NCI-H1417 treated with DMSO at 0.1 percent for 48 hours (cell line): ENCODE measurements at places on chromosomes 4 and X.

- DNase-seq: no peak
Observed at GRCh38 chr4:90280954-90281353, 153.8 kb downstream of the CCSER1 start.

DNA sequence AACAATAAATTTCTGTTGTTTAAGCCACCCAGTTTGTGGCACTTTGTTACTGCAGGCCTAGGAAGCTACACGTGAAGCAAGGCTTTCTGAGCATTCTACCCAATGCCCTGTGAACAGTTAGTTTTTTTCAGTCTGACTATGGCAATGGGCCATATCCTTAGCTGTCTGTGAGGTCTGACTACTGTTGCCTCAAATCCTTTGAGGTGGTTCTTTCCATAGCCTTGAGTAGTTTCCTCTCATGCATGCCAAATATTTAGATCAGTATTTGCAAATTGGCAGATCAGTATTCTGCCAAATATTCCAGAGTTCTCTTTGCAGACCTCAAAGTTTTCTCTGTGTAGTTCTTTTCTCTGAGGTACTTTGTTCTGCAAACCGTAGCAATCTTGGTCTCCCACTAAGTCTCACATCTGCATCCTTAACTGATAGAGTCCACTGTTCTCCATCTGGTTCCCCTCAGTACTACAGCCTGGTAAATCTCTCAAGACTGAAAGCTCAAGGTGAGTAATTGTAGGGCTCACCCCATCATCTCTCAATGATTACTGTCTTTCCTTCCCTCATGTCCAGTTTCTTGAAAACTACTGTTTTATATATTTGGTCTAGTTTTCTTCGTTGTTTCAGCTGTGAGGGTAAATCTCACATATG, 984.9 kb upstream of the INTU start:
- DNase-seq: no peak

DNA sequence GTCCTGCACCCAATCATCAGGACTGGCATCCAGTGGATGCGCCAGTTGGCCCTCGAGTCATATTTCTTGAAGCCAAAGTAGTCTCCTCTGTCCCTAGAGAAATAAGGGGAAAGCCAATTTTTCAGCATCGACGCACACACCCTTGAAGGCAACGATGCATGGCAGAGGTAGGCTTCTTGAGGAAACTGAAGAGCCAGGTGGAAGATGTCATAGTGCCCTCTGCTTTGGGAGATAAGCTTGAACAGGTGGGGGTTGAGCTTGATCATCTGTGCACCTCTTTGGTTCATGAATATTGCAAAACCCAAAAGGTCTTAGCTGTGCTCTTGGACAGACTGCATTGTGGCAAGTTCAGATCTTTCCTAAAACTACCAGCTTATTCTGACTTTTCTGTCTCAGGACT, 34.6 kb upstream of the WDR1 start:
- DNase-seq: no peak

DNA sequence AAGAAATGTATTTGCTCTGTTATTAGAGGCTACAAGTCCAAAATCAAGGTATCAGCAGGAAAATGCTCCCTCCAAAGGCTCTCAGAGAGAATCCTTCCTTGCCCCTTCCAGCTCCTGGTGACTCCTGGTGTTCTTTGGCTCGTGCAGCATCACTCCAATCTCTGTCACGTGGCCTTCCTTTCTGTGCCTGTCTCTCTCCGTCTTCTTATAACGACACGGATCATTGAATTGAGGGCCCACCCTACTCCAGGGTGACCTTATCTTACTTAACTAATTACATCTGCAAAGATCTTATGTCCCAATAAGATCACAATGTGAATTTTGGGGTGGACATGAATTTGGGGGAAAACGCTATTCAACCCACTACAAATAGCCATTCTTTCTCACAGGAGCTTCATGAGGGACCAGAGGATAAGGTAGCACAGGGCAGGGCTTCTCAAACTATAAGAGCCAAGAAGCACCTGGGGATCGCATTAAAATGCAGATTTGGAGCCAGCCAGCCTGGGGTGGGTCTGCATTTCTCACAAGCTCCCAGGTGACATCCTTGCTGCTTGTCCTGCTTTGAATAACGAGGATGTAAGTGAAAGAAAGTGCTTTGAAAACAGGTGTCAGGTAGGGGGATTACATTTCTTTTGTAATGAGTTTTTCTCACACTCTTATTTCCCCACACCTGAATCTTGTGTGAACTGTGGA, 41.9 kb upstream of the APLN start:
- DNase-seq: no peak

DNA sequence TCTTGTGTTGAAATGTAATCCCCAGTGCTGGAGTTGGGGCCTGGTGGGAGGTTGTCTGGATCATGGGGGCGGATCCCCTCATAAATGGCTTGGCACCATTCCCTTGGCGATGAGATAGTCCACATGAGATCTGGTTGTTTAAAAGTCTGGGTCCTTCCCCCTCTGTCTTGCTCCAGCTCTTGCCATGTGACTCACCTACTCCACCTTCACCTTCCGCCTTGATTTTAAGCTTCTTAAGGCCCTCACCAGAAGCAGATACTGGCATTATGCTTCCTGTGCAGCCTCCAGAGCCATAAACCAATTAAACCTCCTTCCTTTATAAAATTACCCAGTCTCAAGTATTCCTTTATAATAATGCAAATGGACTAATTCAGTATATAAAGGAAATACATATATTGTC, 111.5 kb downstream of the NR3C2 start:
- DNase-seq: no peak

DNA sequence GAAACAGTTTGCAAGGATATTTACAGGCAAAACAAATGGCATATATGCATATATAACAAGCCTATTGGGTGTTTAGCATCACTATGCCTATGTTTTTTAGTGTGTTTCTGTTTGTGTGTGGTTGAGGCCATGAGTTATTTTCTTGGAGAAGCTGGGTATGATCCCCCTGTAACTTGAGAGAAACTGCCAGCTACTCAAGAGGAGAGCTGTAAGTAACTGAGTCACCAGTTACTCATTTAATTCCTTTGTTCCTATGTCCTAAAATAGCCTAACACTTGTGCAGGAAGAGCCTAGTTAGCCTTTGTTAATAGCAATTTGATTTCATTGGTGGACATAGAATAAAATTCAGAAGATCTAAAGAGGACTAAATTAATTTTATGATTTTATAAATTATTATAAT, 79.1 kb downstream of the PWWP3B start:
- DNase-seq: no peak

DNA sequence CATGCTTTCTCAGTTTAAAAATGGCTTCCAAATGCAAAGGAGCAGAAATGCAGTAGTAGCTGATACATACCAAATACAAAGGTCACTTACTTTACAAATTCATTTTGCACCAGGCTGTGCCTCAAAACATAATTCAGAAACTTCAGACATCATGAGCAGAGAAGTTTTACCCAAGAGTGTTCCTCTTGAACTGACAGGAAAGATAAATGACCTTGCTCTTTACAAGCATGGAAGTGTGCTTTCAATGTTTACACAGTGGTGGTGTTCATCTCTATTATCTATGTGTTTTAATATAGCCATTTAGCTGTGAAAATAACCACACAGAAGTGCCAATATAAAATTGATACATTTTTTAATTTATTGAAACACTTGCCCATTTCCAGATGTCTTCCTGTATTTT, 383.4 kb downstream of the ANKRD50 start:
- no peak for DNase-seq

- DNase-seq: no peak
Observed at GRCh38 chr4:122512430-122512829, 55.9 kb upstream of the IL2 start.

GRCh38 chrX:39580043-39580442, 517.7 kb downstream of the BCOR start:
- no peak for DNase-seq

DNA sequence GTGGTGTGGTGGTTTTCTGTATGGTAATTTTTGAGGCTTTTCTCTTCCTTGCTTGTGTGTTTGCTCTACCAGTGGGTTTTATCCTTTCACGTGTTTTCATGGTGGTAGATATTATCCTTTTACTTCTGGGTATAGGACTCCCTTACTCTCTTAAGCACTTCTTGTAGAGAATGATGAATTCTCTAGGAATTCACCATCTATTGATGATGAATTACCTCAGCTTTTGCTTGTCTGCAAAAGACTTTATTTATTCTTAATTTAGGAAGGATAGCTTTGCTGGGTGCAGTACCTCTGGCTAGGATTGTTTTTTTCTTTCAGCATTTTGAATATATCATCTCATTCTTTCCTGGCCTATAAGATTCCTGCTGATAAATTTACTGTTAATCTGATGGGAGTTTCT, 415.3 kb downstream of the PDGFC start:
- DNase-seq: no peak

DNA sequence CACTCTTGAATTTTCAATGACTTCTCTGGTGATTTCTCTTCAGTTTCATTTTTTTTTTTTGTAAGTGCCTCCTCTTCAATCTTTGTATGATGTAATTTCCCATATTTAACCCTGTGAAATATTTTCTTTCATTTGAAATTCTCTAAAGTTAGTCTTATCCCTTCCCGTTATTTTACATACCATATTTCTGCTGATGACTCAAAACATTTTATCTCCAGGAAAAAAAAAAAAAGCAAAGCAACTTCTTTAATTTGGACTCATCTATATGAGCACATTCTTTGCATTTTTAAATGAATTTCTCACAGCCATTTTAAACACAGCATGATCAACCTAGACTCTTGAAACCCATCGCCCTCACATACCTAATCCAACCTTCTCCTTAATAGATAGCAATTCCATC, 1831.4 kb downstream of the ARAP2 start:
- no peak for DNase-seq

DNA sequence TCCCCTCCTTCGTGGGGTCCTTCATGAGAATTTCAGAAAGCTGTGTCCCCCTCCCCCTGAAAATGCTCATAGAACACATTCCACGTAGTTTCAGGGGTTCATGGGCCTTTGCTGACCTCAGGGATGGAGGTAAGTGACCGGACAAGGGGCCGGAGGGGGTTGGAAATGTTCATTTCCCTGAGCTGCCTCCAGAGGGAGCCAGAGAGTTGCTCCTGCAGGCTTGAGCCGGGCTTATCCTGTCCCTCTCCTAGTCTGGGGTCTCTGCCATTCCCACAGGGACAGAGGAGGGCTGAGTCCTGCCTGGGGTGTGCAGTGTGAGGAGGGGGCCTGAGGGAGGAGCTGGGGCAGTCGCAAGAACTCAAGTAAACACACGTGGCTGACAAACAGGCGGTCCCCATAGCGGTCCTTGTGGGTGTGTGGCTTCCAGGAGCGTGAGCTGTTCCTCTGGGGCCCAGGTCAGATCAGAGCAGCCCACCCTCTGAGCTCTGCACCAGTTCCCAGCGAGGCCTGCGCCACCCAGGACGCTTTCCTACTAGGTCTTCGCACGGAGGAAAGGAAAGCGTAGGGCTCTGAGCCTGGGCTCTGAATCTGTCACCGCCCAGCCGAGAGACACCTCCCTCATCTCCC, 62.5 kb downstream of the WFS1 start:
- no peak for DNase-seq

DNA sequence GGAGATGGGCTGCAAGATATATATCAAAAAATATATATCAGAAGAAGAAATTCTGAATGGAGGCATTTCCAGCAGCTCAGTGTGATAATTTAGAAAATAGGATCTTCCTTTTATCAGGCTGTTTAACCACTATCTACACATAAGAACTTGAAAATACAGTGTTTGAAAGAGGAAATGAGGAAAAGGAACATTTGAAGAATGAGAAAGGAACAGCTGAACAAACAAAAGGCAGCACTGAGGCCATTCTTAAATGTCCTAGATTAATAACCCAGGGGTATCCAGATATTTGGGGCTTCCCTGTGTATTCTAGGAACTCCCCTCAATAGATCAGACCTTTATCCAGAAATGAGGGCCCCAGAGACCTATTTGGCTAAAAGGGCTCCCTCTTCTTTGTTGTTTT, 4.1 kb downstream of the SLC39A8 start:
- DNase-seq: no peak

DNA sequence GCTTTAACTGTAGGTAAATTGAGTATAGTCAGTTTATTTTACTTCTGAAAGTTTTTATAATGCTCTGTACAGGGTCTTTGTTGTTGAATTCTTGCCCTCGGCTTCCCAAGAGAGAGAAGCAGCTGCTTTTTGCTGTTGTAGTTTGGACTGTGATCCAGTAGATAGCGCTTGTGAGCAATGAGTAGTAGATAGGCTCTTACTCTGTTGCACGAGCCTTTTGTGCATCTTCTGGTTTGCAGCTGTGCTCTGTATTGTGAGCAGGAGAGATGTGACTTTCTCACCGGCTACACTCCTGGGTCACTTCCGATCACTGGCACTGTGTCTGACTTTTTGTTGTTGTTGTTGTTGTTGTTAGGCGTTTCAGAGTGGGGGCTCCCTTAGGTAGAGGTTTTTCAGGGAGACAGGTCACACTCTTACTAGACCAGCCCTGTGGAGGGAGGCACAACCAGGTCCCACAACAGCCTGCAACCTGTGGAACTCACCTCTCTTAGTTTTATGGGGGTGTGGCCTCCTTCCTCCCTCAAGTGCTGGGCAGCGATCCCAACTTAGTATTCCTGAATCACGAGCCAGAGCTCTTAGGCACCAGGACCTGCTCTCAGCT, 822.1 kb upstream of the GALNTL6 start:
- peak; percentile 7 for DNase-seq

DNA sequence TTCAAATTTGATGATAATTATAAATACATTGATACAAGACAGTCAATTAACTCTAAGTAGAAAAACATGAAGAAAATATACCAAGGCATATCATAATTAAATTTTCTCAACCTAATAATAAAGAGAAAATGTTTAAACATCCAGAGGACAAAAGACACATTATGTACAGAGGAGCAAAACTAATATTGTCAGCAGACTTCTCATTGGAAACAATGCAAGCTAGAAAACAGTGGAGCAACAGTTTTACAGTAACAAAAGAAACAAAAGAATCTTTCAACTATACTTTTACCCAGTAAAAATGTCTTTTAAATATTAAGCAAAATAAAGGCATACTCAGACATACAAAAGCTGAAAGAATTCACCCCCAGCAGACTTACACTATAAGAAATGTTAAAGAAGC, 238.0 kb downstream of the TMA16 start:
- no peak for DNase-seq

- DNase-seq: no peak
Observed at GRCh38 chr4:477686-478085, 21.3 kb downstream of the ZNF721 start.

GRCh38 chr4:46491455-46491854, 101.5 kb upstream of the GABRA2 start:
- no peak for DNase-seq

DNA sequence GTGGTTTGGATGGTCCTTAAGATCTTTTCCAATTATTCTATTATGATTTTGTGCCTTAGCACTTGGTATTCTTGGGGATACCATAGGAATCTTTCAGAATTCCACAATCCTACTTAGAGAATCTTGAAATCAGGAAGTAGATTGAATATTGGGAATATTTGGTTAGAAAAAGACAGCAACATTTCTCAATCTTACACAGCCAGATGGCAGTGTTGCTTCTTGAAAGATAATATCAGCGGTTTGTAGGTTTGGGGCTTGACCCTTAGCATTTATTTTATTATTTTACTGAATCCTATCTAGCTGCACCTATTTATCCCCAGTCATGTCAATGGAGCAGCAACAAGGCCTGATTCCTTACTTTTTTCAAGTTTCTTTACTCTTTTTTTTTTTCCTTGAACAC, 28.6 kb downstream of the MAGEB1 start:
- DNase-seq: no peak
